ENCODE measurements at places on chromosomes 3 and 15. TPM values are rescaled to one million over a fixed set of nuclear protein-coding genes. Genes with fewer than 3 reads are reported as not detected.

The RTP3 gene
- not detected for polyA plus RNA-seq

- DNase-seq = no peak
Measured at GRCh38 chr15:60674704-60675395, 195.9 kb upstream of the ICE2 start.

- DNase-seq = no peak
Measured at GRCh38 chr3:56294286-56294685, 174.0 kb downstream of the ERC2 start.

- DNase-seq = no peak
Measured at GRCh38 chr3:152038490-152038889, 165.0 kb downstream of the SUCNR1 start.

DNA sequence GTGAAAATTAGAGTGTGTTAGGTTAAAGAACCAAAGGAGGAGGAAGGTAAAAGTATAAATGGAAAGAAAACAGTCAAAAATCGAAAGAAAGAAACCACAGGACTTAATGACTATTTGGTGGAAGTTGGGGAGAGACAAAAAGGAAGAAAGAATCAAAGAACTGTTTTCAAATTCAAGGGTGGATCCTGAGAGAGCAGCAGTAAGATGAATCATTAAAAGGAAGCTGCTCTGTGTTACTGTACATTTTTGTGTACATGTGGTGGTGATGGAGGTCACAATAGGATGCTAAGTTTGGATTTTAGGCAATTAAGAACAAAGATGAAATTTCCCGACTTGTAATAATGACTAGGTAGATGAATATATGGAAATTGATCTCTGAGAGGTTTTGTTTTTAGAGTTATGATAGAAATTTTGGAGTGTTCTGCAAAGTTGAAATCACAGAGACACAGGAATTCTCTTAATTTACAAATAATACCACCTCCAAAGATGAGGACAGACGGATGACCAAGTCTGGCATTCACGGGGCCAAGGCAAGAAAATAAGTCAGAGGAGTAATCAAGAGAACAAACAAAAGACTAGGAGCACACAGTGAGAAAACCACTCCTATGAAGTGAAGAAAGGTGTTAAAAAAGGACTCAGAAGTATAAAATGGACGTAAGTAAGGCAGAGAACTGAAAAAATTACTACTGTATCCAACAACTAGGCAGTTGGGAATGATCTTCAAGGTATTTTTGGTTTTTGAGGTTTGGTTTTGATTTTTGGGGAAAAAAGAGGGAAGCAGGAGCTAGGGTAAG, 7.1 kb downstream of the DHX36 start:
- no peak for DNase-seq

DNA sequence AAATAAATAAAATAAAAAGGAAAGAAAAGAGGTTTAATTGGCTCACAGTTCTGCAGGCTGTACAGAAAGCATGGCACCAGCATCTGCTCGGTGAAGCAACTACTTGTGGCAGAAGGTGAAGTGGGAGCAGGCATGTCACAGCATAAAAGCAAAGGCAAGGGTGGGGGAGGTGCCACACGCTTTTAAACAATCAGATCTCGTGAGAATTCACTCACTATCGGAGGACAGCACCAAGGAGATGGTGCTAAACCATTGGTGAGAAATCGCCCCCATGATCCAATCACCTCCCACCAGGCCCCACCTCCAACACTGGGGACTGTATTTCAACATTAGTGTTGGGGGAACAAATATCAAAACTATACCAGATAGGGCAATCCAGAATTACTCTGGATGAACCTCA, 15.3 kb downstream of the SCG3 start:
- DNase-seq = no peak

- DNase-seq = peak; percentile 19
Measured at GRCh38 chr3:178966299-178967176, 105.1 kb downstream of the ZMAT3 start.

The OSTN gene
- polyA plus RNA-seq = not detected

GRCh38 chr3:55297245-55297644, 189.9 kb downstream of the WNT5A start:
- no peak for DNase-seq

The TRPM7 gene
- 5.1 TPM for polyA plus RNA-seq

DNA sequence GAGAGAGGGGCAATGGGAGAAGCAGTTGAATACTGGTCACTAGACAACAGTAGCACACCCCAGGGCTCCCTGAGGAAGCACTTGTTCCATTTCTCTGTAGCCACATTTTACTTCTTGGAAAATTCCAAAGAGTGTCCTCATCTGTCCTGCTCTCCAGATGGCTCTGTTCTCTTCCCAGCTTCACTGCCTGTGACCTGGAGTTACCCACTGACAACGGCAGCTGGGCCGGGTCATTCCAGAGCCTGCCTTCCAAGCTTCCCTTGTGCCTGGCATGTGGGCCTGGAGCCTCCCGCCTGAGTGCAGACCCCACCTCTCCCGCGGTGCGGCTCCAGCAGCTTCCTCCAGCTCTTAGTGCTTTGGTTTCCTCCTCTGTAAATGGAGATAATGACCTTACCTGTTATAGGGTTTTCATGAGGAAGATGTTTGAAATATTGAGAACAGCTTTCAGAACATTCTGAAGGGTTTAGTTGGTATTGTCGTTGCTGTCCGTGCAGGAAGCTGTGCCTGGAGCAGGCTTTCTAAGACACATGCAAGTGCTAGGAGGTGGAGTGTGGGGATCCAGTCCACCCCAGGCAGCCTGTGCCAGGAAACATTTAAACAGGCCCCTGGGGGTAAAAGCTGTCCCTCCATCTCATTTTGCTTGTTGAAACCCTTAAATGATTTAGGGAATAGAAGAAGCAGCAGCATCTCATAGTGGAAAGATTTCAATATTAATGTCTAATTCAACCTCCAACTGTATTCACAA, 24.8 kb downstream of the EFCC1 start:
- peak; percentile 62 for DNase-seq

- DNase-seq = no peak
Measured at GRCh38 chr3:142930463-142930862, 33.0 kb downstream of the PAQR9 start.

The DAG1 gene
- polyA plus RNA-seq = 54.4 TPM

GRCh38 chr3:183777016-183777618, 48.3 kb downstream of the MAP6D1 start:
- DNase-seq = no peak

- DNase-seq = no peak
Measured at GRCh38 chr3:43090238-43090637, 15.6 kb downstream of the POMGNT2 start.

DNA sequence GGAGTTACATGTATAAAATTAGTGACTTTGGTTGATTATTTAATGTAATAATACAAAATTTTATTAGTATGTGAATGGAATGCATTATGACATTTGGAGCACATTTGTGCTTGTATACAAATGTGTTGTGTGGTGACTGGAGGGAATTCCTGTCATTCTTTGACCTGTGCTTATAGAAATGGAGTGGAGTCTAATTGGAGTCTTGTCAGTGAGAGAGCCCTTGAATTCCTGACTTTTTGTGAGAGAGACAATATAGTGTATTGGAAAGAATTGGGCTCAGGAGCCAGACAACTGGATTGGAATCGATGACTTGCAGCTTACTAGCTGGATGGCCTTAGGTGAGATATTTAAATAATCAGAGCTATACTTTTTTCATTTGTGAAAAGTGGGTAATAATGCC, 9.4 kb downstream of the TCF12 start:
- no peak for DNase-seq

DNA sequence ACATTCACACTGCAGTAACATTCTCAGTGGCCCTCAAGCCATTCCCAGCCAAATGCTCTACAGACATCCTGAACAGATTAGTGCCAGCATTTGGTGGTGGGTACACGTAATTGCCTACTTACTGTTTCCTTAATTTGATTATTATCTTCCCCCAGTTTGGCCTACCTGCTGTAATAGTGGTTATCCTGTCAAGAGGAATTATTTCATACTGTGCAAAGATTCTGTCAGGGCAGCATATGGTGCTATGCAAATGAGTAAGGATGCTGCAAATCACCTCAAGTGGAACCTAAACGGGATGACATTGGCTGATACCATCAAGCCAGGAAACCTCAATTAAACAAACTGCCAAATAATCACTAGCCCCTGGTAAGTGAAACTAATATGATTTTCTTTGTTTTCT, 88.7 kb downstream of the SEMA6D start:
- DNase-seq = peak; percentile 50

GRCh38 chr3:176274161-176274560, 923.1 kb downstream of the TBL1XR1 start:
- DNase-seq = no peak

DNA sequence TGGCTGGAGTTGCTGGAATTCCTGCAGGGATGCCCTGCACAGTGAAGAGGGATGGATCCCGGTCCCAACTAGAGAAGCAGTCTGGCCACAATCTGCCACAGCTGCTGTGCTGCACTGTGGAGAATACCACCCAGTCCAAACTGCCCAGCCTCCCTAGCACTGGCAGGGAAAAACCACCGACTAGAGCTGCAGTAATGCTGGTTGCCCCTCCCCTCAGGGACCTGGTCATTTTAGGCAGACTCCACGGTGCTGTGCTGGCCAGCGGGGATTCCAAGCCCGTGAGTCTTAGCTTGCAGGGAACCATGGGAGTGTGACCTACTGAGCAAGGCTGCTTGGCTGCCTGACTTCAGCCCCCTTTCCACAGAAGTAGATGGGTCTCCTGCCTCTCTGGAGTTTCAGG, 478.0 kb upstream of the ATP11B start:
- DNase-seq = no peak

The REC114 gene
- polyA plus RNA-seq = not detected

The FLNB gene
- 115 TPM for polyA plus RNA-seq

GRCh38 chr15:89893027-89893426, 767 bp downstream of the AP3S2 start:
- no peak for DNase-seq

DNA sequence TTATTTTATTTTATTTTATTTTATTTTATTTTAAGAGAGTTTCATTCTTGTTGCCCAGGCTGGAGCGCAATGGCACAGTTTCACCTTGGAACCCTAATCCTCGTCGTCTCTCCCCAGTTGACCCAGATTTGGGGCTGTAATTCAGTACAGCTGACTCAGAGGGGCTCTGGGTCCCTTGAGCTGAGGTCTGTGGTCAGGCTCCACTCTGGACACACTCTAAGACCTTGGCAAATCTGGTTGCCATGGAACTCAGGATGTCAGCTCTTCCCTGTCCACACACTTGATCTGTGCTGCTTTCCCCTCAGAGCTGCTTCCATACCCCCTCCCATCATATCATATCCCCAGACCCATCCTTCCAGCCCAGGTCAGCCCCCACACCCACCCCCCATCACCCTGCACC, 675 bp upstream of the CYP11A1 start:
- DNase-seq = no peak

GRCh38 chr3:100001526-100002270, 112.6 kb downstream of the FILIP1L start:
- no peak for DNase-seq

The SSUH2 gene
- polyA plus RNA-seq = 0.26 TPM

DNA sequence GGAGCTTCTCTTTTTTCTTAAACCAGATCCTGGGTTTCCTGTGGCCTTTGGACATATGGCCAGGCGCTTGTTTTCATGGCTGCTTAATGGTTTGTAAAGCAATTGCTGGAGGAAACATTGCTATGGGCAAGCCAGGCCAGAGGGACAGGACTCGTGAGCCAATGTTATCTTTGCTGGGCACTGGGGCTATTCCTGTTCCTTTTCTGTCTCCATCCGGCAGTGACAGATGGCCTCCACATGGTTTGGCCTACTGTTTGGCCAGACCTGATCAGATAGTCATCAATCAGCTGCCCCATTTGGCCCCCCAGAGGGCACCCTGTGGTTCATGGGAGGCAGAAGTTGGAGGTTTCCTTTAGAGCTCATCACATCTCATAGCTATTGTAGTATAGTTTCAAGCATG, 326.1 kb upstream of the ROPN1 start:
- DNase-seq = peak; percentile 69

DNA sequence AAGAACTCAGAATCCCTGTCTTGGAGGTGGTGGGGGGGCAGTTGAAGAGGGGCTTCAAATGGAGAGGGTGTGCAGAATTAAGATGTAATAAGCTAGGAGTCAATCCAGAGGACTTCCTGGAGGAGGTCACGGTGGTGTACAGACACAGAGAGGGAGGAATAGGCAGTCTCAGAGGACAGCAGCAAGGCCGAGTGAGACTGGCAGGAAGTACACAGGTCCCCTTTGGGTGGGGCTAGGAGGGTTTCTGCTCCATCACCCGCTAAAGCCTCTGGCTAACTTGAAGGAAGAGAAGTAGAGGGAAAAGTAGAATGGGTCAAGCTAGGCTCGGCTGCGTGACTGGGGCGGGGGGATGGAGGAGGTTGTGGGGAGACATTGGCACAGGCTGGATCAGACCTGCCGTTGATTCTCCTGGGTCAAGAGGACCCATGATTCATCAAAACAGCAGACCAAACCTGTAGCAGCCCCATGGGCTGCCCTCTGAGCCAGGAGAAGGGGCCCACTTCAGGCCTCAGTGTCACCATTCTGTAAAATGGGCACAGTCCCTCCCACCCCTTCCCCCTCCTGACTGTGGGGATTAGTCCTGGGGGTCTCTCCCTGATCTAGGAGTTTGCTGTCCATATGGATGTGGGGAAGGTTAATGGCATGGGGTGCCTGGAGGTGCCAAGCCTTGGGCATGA, 16.9 kb downstream of the CSPG4 start:
- no peak for DNase-seq

The IL12A gene
- 0.97 TPM for polyA plus RNA-seq

GRCh38 chr15:37678124-37678523, 256.3 kb upstream of the TMCO5A start:
- no peak for DNase-seq

DNA sequence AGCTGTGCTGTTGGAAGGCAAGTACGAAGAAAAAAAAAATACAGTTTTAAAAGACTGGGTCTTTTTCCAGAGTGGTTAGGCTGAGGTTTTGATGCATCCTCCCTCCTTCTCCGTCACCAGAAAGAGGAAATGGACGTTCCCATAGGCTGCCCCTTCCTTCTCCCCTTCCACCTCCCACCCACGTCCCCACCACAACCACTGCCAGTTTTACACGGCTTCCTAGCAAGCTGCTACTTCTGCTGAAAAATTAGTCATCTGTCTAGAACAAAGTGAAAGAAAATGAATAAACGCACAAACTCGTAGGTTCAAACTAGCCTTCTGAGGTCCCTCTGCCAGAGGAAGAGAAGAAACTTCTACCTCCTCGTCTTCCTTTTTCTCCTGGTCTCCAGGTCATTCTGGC, 71.6 kb upstream of the RPL35A start:
- DNase-seq = no peak

All from SK-N-SH (cell line).